ENCODE measurements at places on chromosomes 7 and 10.

DNA sequence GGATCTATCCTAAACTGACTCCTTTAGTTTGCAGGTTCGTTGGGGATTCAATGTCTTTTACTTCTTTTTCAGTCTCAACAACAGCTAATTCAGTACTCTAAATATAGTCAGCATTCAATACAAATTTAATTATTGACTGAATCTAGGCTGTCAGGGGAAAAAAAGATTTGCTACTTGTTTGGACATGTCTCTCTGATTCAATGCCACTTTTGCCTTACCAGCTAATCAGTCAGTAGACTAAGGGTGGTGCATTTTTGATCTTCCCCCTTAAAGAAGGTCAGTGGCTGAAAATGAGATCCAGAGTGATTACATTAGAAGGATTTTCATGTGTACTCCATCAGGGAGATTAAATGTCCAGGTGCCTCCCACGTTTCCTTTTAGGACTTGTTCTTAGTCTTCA, 145.1 kb downstream of the C1GALT1 start:
- no peak for DNase-seq

DNA sequence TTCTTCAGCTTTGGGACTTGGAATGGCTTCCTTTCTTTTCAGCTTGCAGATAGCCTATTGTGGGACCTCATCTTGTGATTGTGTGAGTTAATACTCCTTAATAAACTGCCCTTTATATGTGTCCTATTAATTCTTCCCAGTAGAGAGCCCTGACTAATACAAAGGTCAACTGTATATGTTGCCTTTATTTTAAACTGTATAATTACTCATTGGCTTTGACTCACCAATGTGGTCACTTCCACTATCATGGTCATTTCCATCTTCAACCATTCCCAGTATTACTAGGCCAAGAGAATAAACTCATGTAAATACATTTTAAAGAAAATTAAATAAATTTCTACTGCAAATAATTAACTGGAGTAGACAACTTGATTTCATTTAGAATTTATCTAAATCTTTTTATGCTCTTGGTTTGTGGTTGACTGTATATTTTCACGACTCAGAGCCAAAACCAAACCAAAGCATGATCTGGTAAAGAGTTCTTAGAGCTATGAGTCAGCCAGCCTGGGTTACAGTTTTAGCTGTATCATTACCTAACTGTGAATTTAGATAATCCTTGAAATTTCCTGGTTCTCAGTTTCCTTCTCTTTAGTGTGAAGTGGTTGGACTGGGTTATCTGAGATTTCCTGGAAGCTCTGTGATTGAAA, 188.4 kb downstream of the PPP1R3A start:
- DNase-seq: no peak

GRCh38 chr10:17233286-17233991, 5.4 kb downstream of the VIM start:
- no peak for DNase-seq

DNA sequence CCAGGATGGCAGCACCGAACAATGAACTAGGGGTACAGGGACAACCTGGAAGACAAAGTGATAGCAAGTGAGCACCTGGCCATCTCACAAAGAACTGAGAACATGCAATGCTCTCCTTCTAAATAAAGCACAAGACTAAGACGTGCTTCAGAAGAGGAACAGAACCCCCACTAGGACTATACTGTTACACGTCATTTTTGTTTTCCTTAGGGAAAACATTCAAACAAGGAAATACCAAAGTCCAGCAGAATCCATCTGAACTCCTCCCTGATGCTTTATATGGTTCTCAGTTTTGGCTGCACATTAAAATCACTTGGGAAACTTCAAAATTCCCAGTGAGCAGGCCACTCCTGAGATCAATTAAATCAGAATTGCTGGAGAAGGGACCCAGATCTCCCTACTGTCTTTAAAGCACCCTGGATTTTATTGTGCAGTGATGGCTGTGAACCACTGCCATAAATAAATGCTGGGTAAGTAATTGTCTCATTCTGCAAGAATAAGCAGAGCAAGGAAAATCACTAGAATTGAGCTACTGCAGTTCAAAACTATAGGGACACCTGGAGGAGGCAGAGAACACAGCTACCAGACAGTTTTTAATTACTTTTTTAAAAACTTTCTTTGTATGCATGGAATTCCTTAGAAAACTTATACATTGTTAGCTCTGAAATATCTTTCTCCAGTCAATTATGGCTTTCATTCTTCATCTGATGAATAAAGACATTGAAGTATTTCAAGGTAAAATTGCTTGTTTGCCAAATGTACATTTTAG, 866.5 kb upstream of the GHITM start:
- DNase-seq: no peak

DNA sequence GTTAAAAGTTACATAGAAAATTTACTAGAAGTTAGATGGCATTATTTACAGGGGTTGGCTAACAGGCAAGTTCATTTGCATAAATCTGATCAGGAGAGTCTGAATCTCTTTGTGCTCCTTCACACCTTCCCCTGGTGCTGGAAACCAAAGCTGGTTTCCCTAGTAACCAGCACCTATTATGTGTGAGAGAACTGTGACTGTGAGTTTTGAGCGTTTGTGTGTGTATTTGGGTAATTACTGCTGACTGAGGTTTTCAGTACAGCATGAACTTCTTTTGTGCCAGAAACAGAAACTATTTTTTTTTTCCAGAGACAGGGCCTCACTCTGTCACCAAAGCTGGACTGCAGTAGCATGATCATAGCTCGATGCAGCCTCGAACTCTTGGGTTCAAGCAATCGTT, 10.3 kb upstream of the IFIT1B start:
- DNase-seq: no peak

- no peak for DNase-seq
These were observed 7.1 kb upstream of the ZMIZ1 start for GRCh38 chr10:79061441-79062315.

GRCh38 chr10:6348096-6348874, 145.6 kb downstream of the PFKFB3 start:
- no peak for DNase-seq

GRCh38 chr7:28773423-28774145, 184.5 kb downstream of the TRIL start:
- no peak for DNase-seq

DNA sequence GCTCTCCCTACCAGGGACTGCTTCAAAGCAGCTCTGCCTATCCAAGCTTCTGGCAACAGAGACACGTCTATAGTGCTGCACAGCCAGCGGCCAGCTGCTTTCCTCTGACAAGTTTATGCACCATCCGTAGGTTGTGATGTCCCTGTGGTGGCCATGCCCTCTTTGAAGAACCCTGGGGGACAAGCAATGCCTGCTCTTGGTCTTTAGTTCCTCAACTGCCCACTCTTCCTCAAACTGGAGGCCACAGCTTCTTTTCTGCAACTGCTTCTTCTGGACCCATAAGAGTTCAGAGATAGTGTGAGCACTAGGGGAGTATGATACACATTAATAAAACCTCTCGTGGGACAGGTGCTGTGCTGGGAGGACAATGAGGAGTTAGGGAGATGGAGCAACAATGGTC, 164.9 kb downstream of the ELMO1 start:
- DNase-seq: no peak

GRCh38 chr10:43047288-43047970, 29.4 kb upstream of the RET start:
- no peak for DNase-seq

DNA sequence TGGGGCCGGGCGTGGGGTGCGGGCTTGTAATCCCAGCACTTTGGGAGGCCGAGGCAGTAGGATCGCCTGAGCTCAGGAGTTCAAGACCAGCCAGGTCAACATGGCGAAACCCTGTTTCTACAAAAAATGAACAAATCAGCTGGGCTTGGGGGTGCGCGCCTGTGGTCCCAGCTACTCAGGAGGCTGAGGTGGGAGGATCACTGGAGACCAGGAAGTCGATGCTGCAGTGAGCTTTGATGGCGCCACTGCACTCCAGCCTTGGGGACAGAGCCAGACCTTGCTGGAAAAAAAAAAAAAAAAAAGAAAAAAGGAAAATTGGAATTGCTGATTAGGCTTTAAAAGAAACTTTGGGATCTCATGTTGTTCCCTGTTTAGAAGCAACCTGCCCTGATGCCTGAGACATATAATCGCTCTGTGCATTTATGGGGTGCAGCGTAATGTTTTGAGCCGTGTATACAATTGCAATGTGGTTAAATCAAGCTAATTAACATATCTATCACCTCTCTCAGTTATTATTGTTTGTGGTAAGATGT, 851 bp downstream of the AKR1E2 start:
- no peak for DNase-seq

GRCh38 chr10:48468866-48469511, 135.9 kb downstream of the ARHGAP22 start:
- DNase-seq: no peak

GRCh38 chr10:58765910-58766309, 253.2 kb downstream of the BICC1 start:
- DNase-seq: no peak

GRCh38 chr7:139088268-139088667, 21.3 kb downstream of the ZC3HAV1 start:
- DNase-seq: no peak

- no peak for DNase-seq
These were observed 43.3 kb upstream of the ADGRA1 start for GRCh38 chr10:133044401-133044811.

DNA sequence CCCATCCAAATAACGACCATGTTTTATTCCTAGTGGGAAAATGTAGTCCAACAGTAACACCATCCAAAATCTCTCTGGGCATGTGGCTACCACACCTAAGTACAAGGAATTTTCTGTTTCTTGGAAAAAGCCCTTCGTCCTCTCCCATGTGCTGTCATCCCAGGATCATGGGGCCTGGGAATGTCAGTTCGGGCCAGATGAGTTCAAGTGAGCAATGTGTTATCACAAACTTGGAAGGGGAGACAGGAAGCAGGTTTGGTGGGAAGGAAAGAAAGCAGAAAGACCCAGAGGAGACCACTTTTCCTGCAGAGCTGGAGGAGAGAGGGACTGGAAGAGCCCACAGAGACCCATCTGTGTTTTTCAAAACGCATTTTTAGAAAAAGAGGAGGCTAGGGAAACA, 110.8 kb downstream of the PLXNA4 start:
- DNase-seq: no peak

GRCh38 chr7:49885593-49886285, 112.3 kb downstream of the VWC2 start:
- no peak for DNase-seq

- no peak for DNase-seq
These were observed 580 bp downstream of the EEPD1 start for GRCh38 chr7:36153571-36154097.

GRCh38 chr7:101169110-101169837, 3.9 kb upstream of the VGF start:
- DNase-seq: no peak

DNA sequence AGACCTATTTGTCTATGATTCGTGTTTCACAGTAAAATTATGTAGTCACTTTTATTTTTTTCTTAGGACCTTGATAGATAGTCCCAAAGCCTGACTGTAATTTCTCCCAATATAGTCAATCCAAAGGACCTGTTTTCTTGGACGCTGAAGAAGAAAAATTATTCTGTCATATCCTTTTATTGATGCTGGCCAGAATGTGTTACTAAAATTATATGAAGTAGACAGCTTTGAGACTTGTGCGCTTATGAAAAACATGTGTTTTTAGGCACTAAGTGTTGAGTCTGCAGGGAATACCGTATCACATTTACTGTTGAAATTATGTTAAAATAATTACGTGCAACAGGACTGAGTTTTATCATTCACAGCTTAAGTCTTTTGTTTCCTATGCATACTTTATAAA, 17.9 kb downstream of the TES start:
- DNase-seq: no peak

DNA sequence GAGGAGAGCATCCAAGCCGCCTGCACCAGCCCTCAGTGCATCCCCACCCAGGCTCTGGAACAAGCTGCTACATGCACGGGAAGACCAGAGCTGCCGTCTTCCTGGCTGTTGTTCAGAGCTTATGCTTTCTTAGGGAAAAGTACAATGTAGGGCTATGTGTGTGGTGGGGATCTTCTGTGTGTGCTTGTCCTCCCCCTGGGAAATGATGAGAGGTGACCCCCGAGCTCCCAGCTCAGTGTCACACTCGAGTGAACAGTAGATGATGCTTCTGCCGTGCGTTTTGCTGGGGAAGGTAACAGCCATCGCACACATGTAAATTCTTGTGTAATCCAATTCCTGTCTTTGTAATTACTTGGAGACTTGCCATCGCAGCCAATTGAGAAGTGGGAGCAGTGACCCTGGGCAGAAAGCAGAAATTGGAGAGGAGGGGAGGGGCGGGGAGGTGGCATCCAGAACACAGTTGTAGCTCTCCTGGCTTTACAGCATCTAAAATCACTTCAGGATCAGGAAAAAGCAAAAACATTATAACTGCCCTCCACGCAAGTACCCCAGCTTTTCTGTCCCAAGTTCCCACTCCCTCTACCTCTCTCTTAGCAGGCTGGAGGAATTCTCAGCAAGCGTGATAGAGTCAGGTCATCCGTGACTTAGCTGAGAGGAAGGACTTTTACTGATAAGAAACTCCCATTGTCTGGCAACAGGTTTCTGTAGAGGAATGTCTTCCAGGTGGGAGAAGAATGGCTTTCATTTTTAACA, 149.6 kb downstream of the TCF7L2 start:
- DNase-seq: no peak

GRCh38 chr7:13627455-13627854, 362.0 kb downstream of the ETV1 start:
- no peak for DNase-seq

- no peak for DNase-seq
These were observed 242.6 kb upstream of the ZNF32 start for GRCh38 chr10:43891241-43891640.

- no peak for DNase-seq
These were observed 20.0 kb downstream of the C1GALT1 start for GRCh38 chr7:7202375-7202720.

- no peak for DNase-seq
These were observed 148.0 kb downstream of the NRCAM start for GRCh38 chr7:108308276-108308675.

- DNase-seq: no peak
These were observed 9.0 kb downstream of the EIF4H start for GRCh38 chr7:74183142-74183541.

- DNase-seq: no peak
These were observed 18.4 kb upstream of the KLF6 start for GRCh38 chr10:3803295-3803926.

- DNase-seq: no peak
These were observed 266.5 kb upstream of the SEMA3A start for GRCh38 chr7:84461093-84461492.

GRCh38 chr7:22884911-22885788, 62.5 kb upstream of the TOMM7 start:
- DNase-seq: no peak

GRCh38 chr10:11403116-11403515, 208.3 kb downstream of the USP6NL start:
- DNase-seq: no peak

- no peak for DNase-seq
These were observed 268.7 kb downstream of the CELF2 start for GRCh38 chr10:11286261-11286852.

DNA sequence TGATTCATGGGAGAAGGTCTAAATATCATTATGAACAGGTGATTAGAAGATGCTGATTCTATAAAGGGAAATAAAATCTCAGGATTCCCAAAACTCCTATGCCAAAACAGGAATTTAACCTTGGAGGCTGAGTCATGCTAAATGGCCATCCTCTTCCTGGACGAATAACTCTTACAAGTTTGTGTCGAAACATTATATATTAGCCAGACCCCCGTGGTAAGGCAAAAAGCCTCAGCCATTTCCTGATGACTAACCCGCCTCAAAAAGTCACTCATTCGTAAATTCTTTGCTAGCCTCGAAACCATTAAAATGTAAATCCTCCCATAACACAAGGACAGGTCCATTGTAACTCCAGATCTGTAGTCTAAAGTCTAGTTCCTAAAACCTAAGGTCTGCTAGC, 32.0 kb downstream of the CUL2 start:
- DNase-seq: no peak

- no peak for DNase-seq
These were observed 237.3 kb upstream of the ZMIZ1 start for GRCh38 chr10:78831461-78831860.

Measured in HuH-7 (cell line).